Erythroblast (primary cell): ENCODE measurements at places on chromosomes 11 and 22.

GRCh38 chr22:35993048-35993714, 35.4 kb downstream of the RBFOX2 start:
- DNase-seq: no peak

DNA sequence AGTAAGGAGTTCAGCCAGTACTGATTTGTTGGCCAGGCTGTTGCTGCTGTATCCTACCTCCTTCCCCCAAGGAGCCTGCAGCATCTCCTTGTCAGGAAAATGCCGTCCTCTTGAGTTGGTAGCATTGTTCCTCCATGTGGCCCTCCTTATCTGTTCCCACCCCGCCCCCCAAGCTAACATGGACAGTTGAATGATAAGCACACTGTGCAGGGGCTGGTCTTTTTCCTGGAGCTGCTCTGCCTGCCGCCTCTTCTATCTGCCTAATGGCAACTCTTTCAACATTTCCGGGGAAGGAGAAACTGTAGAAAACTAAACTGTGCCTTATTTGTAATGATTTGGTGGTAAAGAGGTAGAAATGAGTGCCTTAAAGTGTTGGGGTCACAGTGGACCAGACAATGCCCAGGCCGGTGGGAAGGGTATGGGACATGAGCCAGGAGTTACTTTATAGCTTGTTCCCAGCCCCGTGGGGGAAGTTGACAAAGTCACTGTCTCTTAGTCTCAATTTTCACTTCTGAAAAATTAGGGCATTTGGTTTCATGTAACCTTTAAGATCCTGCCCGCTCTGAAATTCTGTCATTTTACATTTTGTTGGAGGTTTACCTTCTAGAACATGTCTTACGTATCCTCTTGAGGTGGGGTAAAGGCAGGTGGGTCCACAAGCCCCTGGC, 4.5 kb downstream of the FAM118A start:
- DNase-seq: peak; percentile 94

DNA sequence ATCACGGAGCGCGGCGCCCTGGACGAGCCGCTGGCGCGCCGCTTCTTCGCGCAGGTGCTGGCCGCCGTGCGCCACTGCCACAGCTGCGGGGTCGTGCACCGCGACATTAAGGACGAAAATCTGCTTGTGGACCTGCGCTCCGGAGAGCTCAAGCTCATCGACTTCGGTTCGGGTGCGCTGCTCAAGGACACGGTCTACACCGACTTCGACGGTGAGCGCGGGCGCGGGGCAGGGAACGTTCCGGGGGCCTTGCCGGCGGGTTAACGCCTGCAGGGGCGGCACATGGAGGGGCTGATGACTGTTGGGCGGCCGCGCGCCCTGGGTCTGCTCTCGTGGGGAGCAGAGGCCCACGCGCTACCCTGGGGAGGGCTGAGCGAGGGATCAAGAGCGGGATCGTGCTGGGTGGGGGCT, 1.0 kb downstream of the PIM3 start:
- DNase-seq: no peak

DNA sequence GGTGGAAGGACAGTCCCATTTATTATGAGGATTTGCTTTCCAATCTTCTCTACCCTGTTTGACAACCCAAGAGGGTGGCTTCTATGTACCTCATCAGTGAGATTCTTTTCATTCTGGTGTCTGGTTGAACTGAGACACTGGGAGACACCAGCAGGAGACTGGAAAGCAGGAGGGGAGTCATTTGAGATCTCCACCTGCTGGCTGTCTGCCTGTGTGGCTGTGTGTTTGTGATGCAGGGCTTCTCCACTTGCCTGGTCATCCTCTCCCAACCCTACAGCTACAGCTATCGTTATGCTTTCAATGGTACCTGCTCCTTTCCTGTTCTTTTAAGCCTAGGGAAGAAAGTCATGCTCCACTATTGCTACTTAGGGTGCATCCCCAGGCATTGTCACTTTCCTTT, 48.6 kb downstream of the MRGPRX1 start:
- DNase-seq: no peak

- no peak for DNase-seq
Observed at GRCh38 chr11:110447343-110447742, 17.6 kb downstream of the FDX1 start.

DNA sequence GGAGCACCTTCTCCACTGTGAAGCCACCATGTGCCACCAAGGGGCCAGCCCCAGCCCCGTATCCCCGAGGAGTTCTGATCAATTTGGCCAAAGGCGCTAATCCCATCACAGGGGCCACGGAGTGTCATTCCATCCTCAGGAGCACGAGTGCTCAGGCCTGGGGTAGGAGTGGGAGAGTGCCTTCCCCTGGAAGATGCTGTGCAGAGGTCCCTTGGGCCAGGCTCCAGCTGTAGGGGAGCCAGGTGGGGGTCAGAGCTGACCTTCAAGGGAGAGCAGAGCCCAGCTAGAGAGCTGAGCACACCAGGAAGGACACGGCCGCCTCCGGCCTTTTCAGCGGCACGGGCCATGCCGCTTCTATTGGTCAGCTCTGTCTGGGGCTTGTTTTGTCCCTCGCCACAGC, 1459.9 kb downstream of the BRD1 start:
- DNase-seq: no peak

DNA sequence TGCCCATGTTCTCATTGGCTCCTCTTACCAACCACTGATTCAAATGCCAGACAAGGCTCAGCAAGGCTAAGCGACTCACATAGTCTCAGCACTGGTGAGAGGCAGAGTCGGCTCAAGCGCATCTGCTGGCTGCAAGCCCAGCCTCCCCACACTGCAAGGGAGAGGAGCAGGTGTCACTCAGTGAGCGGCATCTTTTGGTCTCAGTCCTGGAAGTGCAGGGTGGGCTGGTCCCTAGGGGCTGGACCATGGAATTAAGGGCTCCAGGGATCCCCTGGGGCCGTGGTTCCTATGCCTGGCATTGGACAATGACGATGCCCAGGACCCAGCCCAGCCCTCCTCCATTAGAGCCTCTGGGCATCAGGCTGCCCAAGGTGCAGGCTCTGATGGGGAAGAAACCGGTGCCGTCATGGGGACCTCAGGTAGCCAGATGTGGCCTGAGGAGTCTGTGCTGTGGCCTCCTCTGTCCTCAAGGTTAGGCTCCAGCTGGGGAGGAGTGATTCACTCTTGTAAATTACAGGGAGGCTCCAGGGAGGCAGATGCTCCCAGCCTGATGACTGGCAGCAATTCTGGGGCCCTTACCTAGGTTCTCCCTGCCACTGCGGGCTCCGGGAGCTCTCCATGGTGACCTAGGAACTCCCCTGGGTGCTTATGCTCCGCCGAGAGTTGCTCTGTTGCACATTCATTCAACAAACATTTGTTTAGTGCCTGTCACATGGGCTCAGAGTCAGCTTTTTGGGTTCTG, 28.0 kb downstream of the FADS2 start:
- DNase-seq: no peak
